ENCODE measurements at places on chromosomes 4 and X.

DNA sequence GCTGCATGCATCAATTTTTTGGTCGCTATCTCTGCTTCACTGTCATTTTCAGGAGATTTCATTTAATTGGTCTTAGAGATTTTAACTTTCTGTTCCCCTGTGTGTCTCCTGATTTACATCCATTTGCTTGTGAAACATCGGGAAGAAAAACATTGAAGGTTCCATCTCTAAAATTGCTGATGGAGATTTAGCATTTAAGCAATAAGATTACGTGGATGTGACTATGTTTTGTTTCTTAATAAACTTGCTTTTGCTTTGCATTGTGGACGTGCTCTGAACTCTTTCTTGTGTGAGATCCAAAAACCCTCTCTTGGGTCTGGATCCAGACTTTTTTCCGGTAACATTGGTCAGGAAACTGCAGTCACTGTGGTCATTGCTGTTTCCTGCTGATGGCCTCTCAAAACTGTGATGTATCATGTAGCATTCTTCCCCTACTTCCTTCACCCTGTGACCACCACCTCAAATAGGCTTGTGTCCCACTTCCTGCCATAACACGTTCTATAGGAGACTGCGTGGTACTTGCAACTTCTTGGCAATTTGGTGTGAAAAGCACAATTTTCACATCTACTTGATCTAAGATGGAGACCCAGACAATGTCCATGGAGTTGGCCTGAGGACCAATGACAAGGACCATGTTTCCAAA lies 4.9 kb downstream of the CXCL2 start:
- DNase-seq = no peak

GRCh38 chr4:145804116-145804515 lies 124.2 kb downstream of the C4orf51 start:
- DNase-seq = no peak

- DNase-seq = no peak
Measured at GRCh38 chr4:78081541-78081940, 24.4 kb downstream of the FRAS1 start.

DNA sequence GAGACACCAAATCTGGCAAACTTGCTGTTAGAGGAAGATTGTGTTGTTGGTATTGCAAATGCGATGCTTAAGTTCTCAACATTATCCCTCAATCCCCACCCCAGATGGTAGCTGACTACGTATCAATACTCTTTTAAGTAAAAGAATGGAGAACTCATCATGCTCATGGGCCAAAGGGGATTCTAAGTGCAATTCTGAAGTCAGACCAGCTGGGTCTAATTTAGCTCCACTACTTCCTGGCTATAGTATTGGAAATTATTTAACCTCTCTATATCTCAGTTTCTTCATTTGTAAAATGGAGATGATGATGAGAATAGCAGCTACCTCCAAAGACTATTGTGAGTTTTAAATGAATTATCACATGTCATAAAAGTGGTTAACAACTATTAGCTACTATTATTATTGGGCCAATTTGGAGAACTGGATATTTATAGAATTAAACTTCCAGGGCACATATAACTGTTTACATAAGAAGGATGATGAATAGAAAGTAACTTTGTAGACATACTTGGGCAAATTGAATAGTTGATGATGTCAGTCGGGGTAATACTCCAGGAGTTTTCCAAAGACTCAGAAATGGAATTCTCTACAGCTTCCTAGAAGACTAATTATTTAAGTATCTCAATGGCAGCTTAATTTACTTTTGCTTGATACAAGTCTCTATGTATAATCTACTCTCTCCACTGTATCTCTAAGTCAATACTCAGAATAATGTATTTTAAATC lies 5.0 kb upstream of the SLAIN2 start:
- DNase-seq = no peak

DNA sequence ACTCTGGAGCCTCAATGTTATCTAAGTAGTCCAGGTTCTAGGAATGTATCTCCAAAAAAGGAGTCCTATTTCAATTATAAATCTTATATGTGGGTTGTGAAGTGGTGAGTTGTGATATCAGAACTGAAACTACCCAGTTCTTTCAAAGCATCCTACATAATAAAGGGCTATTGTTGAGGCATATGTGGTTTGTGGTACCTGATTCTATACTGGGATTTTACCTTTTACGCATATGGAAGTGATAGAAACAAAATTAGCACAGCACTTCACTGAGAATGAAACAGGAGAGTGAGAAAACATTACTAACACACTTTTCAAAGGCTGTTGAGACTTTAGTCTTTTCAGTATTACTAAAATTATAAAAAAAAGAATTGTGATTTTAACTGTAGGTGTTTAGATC lies 417.7 kb upstream of the GALNT7 start:
- DNase-seq = no peak

- no peak for DNase-seq
Measured at GRCh38 chr4:958696-959337, 14.6 kb downstream of the DGKQ start.

DNA sequence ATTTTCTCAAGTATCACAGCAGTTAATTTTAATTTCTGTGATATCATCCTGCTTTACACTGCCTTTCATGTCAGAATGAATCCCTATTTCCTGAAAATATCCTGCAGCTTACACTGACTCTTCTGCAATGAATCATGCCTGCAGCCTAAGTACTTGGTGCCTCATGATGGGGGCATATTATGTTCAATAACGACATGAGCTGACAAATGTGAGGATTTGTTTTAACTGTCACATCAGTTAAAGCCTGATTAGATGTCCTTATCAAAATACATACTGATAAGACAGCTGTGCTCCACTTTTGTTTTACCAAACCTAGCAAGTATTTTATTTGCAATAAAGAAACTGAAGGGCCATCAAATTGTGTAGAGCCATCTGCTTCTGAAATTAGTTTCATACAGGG lies 359.9 kb upstream of the AGA start:
- no peak for DNase-seq

DNA sequence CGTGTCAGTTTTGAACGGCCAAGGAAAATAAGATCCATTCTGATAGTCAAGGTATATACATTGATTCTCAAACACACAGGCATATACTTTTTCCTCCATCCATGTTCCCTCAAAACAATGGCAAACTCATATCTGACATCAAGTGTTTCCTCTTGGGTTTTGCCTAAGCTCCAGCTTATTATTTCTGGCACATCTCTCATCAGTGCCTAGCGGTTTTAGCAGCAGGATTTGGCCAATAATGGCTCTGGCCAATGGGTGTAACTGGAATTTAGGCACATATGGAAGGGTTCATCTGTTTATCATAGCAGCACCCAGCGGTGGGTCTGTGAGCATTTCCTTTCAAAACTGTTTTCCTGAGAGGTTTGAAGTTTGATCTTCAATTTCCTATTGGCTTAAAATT lies 161.6 kb upstream of the TLL1 start:
- DNase-seq = no peak

- peak; percentile 35 for DNase-seq
Measured at GRCh38 chrX:120310861-120311726, at the start of gene TMEM255A. TSS of gene TMEM255A (minus strand) at chrX:120311461. CDS start at chrX:120311309, 152 bp downstream.

- DNase-seq = no peak
Measured at GRCh38 chr4:61162116-61162515, 38.0 kb upstream of the ADGRL3 start.

DNA sequence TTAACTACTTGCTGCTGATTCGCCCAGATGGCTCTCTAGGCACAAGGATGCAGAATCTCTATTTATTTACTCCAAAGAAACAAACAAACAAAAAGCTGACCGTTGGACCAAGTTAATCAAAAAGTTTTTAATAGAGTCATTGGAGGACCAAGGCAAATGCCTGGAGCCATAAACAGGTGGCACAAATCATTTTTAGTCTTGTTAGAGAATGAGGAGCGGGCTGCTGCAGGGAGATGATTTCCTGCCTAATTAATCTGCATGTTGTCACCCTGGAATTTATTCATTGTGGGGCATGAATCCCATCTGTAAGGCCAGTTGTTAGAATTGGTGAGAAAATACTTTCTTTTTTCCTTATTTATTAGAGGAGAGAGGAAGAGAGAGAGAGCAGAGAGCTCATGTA lies 147.4 kb upstream of the GATB start:
- DNase-seq = no peak

- DNase-seq = no peak
Measured at GRCh38 chrX:49695276-49696180, at the start of gene PAGE1. TSS of gene PAGE1 (minus strand) at chrX:49695984. CDS start at chrX:49694770, 1,214 bp downstream.

DNA sequence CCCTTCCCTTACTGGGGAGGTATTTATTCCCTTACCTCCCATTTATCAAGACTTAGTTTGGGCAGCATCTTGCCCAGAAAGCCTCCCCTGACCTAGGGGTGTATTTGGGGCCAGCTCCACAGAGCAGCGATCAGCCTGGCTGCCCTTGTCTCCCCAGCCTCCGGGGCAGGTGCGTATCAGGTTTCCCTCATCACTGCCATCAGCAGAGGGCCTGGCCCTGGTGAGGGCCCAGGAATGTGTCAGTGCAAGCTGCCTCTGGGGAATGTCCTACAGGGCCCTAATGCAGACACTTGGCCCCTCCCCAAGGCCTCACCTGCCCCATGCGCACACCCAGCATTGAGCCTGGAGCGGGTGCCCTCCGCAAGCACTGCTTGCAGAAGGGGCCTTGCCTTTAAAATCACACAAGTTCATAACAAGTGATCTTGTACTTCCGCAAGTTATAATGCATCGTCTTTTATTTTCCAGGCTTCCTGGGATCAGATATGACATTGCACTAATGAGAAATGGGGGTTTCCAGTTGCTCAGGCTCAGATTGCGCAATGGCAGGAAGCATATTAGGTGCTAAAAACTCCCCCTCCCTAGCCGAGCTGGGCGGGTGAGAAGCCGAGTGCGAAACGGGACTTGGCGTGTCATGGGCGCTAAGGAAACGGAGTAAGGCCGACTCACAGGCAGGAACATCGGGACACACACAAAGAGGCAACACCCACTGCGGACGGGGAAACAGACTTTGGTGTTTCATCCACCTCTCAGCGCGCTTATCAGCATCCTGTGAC lies 25.4 kb upstream of the AFAP1 start:
- no peak for DNase-seq

GRCh38 chr4:174036576-174036975 lies 246.9 kb downstream of the FBXO8 start:
- no peak for DNase-seq

- DNase-seq = no peak
Measured at GRCh38 chr4:94519019-94519418, 67.3 kb downstream of the PDLIM5 start.

DNA sequence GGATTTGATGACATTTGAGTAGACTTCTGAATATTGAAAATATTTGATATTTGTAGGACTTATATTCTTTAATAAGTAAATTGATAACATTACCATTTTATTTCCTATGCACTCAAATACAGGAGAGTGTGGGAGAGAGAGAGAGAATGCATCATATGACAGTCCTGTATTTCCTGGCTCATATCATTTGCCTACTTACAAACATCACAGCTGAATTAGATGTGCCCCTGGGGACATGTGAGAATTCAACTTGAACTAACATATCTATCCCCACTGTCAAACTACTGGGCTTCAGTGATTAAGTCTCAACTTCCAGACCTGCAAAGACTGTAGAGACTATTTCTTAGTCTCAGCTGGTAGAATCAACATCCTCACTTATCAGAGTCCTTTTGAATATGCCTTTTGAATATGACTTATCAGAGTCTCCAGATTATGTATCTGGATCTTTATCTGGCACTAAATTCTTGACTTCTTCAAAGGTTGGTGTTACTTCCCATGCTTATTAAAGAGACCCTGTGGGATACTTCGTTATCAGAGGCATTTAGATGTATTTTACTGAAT lies 75.5 kb downstream of the PABPC4L start:
- no peak for DNase-seq

GRCh38 chr4:87120010-87120409 lies 100.4 kb downstream of the KLHL8 start:
- no peak for DNase-seq

GRCh38 chr4:128519163-128519830 lies 231.7 kb upstream of the PGRMC2 start:
- no peak for DNase-seq

GRCh38 chrX:11792461-11793421 lies 34.7 kb downstream of the MSL3 start:
- DNase-seq = no peak

DNA sequence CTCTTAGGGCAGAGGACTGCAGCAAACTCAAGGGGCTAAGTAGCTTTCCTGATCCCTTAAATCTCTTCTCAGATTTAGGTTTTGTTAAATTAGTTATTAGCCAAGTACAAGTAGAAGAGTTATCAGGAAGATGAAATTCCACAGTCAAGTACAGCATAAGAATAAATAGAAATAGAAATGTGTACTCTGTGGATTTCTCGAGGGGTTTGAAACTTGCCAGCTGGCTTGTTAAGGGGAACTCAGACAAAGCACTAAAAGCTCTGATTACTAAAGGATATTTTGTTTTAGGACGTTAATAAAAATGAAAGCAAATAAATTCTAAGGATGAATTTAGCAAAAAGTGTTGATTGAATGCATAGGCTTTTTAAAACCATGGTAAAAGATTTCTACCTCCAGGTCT lies 654.6 kb downstream of the RAPGEF2 start:
- no peak for DNase-seq

DNA sequence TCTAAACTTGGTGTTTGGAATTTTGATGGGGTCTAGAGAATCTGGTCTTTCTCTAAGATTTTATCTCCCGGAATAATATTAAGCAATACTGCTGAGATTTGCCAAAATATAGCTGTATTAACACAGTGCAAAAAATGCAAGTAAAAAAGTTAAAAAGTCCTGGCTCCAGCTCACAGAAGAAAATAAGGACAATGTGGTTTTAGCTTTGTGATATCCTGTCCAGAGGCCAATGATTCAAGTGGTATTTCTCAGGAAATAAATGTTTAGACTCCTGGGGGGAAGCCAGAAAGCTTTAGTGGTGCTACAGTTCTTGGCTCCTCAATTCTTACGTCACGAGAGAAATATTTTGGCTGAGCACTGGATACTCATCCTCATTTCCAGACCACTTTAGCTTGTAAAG lies 40.9 kb upstream of the IL13RA2 start:
- DNase-seq = no peak

DNA sequence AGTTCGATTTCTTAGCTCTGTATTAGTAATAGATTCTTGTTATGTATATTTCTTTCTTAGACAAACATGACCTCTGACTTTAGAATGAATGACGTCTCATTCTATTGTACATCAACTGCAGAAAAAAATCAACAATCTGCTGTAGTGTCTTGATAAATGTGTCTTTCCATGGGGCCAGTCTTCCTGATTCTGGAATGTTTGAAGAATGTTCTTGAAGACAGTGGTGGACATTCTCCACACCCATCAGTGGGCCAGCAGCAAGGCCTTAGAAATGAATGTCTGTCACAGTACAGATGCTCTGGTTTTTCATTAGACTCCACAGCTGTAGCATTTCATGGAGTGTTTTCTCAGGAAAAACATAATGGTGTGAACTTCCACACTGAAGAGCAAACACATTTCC lies 63.2 kb upstream of the FAM47B start:
- DNase-seq = no peak

- no peak for DNase-seq
Measured at GRCh38 chr4:19806865-19807264, 444.8 kb upstream of the SLIT2 start.

- no peak for DNase-seq
Measured at GRCh38 chr4:80585542-80585941, 250.0 kb downstream of the CFAP299 start.

GRCh38 chrX:123236859-123237258 lies 52.8 kb downstream of the GRIA3 start:
- DNase-seq = no peak
